ENCODE measurements at places on chromosomes 4 and X. TPM values are rescaled to one million over a fixed set of nuclear protein-coding genes. Genes with fewer than 3 reads are reported as not detected.

Gene MSANTD1
- 0.76 TPM for total RNA-seq

DNA sequence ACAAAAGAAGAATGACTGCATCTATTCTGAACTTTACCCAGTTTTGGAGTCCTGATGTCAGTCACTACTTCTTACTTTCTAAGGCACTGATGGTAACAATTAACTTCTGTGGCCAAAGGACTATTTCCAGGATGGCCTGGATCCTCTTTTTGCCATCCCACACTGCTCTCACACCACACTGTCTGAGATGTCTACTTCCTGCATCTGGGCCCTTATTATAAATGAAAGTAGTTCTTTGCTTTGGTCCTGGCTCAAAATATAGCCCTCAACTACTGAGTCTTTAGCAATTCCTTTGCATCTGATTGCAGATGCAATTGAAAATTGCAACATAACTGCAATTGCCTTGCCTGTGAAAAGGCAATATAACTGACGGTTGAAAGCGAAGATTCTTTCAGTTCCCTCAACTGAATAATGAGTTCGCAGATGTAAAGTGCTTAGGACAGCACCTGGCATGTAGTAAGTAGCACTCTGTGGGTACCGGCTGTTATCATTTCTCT, 44.2 kb downstream of the COQ2 start:
- DNase-seq: no peak

Gene FGFBP2
- 9.9 TPM for total RNA-seq

- DNase-seq: no peak
Measured at GRCh38 chr4:124212815-124213630, 499.5 kb downstream of the ANKRD50 start.

Gene PPEF2
- 0.30 TPM for total RNA-seq

DNA sequence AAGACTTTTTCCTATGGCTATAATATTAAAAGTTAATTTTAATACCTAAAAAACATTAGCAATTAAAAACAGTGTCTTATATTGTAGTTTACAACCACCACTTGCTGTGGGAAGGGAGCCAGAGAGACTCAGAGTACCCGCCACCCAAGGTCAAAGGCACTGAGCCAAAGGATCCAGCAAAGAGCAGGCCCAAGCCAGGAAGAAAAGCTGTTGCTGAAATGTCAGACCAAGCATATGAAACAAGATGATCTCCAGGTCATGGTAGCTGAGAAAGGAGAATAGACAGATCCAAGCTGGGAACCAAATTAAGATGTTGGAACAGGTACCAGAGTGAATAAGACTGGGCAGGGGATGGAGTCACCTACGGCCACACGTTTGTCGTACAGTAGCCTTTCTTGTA, 18.8 kb upstream of the ATOH1 start:
- DNase-seq: no peak

DNA sequence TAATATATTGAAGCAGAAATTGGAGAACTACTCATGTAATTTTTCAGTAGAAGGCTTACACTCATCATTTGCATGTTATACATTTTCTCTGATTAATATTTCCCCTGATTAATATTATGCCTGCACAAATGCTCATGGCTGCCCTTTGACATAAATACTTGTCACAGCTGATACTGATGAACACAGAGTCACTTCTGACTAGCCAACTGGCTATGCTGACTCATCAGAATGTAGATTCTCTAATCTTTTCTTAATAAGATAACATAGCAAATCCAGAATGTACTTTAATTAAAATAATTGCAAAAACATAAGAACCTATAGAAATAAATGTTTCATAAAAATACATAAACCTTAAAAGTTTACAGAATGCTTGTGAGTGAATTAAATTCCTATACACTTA, 52.4 kb upstream of the C4orf54 start:
- no peak for DNase-seq

Gene HTN3
- not detected for total RNA-seq

Gene CLIC2
- total RNA-seq: not detected

Gene UGT2B11
- not detected for total RNA-seq

DNA sequence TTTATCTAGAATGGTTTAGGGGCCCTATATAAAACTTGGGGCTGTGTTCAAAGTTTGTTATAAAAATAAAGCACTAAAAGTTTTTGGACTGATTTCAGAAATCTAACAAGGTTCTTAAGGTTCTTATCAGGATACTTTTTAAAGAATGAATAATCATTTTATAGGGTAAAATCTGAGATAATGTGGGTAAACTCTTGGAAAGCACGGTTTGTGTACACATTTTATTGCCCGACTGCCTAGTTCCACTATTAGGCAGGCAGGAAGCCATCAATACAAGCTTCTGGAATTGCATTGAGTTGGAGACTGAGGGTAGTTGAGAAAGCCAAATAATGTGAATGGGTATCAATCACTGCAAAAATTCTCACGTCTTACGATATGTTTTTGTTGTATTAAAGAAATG, 331.0 kb upstream of the PITX2 start:
- no peak for DNase-seq

Gene KLKB1
- 0.35 TPM for total RNA-seq

GRCh38 chr4:175635546-175635945, 176.5 kb downstream of the GPM6A start:
- no peak for DNase-seq

Gene L1CAM
- 0.05 TPM for total RNA-seq

GRCh38 chr4:17721496-17722355, 59.7 kb downstream of the FAM184B start:
- no peak for DNase-seq

DNA sequence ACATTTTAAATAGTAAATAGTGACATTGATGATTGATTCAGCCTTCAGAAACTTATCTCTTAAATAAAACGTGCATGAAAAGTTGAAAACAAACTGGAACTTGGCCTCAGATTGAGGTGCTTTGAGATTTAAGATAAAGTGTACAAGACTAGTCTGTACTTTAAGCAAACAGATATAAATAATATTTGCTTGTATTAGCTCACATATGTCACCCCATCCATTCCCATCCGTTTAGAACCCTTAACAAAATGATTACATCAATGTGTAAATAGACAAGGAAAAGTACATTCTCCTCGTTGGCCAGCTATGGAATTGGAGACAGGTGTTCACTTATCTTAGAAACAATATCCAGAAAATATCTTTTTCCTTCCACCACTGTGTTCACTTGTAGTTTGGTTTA, 130.8 kb downstream of the BANK1 start:
- DNase-seq: no peak

DNA sequence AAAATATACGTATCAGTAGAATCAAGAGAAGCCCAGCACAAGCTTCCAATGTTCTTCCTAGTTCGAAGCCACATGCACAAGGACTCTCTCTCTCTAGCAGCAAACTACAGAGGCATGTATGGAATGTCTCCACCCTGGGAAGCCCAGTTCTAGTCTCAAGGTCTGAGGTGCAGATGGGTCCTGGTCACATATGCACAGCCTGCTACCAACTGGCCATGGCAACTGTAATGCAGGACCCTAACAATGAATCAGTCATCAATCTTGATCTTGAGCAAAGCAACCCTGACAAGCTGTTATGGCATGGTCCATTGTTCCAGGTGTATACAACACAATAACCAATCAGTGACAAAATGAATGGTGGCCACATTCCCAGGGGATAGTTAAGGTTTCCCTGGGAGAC, 55.8 kb downstream of the MBNL3 start:
- no peak for DNase-seq

DNA sequence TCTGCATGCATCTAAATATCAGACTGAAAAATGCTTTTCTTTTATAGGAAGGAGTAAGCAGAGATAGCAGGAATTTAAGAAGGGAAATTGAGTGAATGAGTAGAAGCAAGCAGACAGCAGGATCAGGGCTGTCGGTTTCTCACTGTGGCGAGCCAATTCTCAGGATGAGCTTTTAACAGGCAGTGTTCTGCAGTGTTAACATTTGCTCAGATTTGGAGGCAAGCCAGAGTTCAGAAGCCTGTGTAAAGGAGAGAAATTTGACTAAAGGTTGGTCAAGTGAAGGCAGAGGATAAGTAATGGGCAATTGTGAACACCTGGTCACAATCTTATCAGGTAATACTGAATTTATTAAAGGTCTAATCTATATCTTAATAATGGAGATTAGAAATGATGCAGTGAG, 133.3 kb upstream of the MAGEB16 start:
- no peak for DNase-seq

Gene SLC26A1
- total RNA-seq: 0.35 TPM

DNA sequence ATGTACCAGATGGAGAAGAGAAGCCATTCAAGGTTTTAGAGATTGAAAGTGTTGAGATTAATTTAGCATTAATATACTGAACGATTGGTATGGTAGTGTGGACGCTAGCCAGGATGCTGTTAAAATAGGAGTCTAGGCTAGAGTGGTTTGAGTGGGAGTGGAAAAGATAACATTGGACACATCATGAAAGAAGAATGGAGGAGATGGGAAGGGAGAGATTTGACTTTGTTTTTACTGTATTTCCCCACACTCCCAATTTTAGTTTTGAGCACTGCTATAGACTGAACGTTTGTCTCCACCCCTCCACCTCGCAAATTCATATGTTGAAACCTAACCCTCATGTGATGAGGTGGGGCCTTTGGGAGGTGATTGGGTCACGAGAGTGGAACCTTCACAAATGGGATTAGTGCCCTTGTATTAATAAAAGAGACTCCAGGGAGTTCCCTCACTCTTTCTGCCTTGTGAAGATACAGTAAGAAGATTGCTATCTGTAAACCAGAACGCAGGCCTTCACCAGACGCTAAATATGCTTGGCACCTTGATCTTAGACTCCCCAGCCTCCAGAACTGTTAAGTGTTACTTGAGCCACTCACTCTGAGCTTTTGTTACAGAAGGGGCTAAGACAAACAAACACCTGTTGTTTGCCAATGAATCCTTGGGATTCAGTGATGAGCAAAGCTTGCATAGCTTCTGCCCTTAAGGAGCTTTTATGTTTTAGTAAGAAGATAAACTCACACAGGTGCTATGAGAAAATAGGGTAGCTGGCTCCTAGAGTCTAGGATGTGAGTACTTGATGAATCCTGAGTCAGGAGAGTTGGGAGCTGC, 25.8 kb downstream of the USP9X start:
- DNase-seq: no peak

GRCh38 chrX:2658585-2659292, 32.4 kb upstream of the CD99 start:
- no peak for DNase-seq

Gene CLGN
- total RNA-seq: not detected

DNA sequence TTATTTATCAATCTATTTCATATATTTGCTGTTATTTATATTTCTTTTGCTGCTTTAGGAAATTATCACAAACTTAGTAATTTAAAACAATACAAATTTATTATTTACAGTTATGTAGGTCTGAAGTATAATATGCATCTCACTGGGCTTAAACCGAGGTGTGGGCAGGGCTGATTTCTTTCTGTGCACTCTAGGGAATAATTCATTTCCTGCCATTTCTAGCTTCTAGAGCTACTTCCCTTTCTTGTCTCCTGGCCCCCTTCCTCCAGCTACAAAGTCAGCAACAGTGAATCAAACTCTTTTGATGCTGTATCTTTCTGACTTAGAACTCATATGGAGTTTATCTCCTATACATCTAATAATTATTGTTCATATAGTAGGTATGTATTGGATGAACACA, 303.5 kb upstream of the ARSJ start:
- no peak for DNase-seq

Gene BBS7
- total RNA-seq: 4.7 TPM

DNA sequence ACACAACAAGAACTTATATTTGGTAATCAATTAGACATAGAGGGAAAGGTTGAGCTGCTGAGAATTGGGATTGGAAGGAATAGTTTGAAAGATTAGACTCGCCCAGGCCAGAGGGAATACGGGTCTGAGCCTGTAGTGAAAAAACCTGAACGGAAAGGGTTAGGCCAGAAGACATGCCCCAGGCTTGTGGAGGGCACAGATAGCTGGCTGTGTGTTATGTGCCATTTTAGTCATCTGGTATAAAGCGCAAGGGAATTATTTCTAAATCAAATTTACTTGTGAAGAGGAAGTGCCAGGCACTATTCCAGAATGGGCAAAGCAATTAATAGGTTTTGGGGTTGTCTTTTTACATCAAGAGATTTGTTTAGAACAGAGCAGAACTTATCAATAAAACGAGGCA, 187.5 kb upstream of the ANKRD50 start:
- no peak for DNase-seq

- DNase-seq: no peak
Measured at GRCh38 chr4:175414602-175415001, 397.5 kb downstream of the GPM6A start.

DNA sequence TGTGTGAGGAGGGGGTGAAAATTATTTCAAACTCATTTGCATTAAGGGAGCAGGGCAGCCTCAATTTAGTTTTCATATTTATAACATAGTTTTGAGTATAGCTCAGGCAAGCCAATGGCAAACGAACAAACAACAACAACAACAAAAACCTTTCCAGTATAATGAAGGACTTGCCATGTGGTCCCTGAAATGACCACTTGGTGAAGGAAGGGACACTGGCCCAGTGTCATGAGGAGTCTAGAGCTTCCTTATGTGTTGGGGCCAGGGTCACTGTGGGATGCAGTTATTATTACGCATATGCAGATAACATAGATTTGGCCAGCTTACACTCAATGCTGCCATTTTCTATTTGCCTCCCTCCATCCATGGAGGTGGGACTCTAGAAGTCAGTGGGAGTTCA, 23.3 kb downstream of the NKX3-2 start:
- no peak for DNase-seq

Gene ODAPH
- total RNA-seq: 0.16 TPM

Gene GPRASP1
- total RNA-seq: 65.4 TPM

DNA sequence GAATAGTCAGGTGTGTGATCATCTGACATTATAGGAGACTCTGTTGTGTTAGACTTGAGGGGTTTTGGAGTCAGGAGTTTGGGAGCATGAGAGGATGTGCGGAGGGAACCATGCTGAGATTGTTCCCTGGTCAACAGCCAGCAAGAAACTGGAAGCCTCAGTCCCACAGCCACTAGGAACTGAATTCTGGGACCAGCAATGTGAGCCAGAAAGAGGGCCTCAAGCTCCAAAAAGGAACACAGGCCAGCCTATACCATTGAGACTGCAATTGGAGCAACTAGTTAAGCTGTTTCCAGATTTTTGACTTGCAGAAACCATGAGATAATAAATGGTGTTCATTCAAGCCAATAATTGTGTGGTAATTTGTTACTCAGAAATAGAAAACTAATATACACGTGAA, 8.7 kb upstream of the ADH1B start:
- no peak for DNase-seq

DNA sequence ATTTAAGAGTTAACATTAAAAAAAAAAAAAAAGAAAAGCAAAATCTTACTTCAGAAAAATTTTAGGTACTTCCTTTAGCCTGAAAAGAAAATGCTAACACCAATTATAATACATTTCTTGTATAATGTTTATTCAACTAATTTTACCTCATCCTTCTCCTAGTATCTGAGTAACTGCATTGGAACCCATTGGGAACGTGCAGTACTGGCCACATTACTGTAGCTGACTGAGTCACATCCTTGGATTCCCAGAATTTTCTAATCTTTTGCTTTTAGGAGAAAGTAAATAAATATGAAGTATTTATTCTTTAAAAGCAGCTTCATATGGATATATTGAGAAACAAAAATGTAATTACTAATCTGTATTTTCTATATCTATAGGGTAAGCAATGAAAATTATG, 82.6 kb upstream of the SLITRK2 start:
- DNase-seq: no peak

GRCh38 chr4:89299153-89299791, 8.3 kb downstream of the GPRIN3 start:
- DNase-seq: no peak
